Activated CD8-positive, alpha-beta memory T cell treated with anti-CD3 and anti-CD28 coated beads, Interleukin-2, amount 50 U/mL, for 48 hours (primary cell): ENCODE measurements at places on chromosomes 2 and 18.

- no peak for DNase-seq
Observed at GRCh38 chr2:225764346-225764745, 364.8 kb downstream of the NYAP2 start.

- DNase-seq = no peak
Observed at GRCh38 chr2:238243496-238244076, 3.7 kb upstream of the HES6 start.

DNA sequence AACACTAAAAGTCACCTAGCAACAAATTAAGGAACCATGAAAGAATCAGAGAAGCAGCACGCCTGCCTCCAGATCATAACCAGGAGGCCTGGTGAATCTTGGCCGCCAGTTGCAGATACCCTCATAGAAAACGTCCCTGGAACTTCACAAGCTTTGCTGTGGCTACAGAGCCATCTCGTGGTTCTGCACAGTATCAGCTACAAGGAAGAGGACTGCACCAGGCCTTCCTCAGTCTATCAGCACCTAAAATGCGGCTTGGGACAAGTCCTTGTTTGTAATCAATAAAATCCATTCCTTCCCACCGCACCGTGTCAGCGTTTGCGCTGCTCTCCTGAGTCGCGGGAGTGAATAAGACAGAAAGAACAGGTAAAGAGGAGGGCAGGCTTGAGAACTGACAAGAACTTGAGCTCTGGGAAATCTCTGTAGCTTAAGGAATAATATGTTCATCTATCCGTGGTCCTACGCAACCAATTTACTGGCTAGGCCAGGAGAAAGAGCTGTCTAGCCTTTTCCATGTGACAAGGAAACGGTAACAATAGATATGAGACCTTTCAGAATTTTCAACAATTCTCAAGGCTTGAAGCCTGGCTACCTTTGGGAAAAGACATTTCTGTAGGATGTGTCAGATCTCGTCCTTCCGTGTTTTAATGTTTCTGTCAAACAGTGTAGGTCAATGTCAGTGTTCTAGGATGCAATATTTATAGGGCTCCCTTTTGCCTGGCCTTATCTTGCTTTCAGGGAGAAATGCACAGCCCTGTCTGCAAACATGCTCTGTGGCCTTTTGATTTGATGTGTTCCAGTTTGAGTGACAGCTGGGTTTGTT is 128.5 kb upstream of the RAB12 start:
- no peak for DNase-seq

- peak; percentile 81 for DNase-seq
Observed at GRCh38 chr2:227884511-227884947, 13.1 kb downstream of the DAW1 start.

GRCh38 chr2:99600981-99601651 is 111.3 kb upstream of the REV1 start:
- no peak for DNase-seq

DNA sequence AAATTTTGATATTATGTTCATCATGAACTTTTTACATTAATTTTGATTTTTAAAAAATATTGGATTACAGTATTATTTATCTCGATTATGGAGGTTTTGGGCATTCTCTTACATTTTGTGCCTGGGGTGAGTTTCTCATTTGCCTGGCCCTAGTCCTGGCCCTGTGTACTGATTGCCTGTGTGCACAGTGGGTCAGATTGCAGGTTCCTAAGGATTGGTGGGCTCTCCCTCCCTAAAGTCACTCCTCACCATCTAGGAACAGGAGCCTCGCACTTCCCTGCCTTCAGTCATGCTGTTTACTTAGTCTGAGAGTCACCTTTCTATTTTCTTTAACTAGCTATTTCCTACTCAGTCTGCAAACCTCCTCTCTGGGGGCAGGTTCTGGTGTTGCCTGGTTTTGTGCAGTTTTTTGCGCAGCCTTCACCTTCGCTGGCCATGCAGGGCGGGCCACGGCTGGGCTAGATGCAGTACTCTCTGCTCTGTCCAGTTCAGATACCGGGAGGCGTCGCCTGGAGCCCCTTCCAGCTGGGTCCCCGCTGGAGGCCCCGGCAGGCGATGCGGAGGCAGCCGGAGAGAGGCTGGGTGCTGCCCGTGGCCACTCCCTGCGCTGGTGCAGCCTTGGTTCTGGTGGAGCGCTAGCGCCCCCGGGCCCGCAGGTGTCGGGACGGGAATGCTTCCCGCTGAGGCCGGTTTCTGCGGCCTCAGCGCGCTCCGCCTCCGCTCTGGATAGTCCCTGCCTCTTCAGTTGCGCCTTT is 23.3 kb upstream of the MC5R start:
- DNase-seq = peak; percentile 75

DNA sequence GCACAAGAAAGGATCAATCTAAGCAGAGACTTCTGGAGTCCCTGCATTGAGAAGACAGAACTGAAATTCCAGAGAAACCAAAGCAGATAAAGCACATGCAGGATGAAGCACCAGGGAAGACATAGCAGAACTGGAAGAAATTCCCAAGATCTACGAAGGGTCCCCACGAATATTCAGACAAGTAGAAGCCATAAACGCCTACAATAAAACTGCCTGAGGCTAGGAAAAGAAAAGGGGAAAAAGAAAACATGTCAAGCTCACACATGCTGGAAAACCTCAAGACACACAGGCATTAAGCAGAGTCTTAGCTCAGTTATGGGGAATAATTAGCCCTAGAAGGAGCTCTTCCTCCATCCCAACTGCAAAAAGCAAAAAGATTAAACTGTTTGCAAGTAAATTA is 171.2 kb downstream of the NBAS start:
- no peak for DNase-seq

GRCh38 chr2:3463944-3464343 is 55.4 kb downstream of the ADI1 start:
- no peak for DNase-seq

- no peak for DNase-seq
Observed at GRCh38 chr2:145655165-145655765, 1135.3 kb upstream of the ZEB2 start.

DNA sequence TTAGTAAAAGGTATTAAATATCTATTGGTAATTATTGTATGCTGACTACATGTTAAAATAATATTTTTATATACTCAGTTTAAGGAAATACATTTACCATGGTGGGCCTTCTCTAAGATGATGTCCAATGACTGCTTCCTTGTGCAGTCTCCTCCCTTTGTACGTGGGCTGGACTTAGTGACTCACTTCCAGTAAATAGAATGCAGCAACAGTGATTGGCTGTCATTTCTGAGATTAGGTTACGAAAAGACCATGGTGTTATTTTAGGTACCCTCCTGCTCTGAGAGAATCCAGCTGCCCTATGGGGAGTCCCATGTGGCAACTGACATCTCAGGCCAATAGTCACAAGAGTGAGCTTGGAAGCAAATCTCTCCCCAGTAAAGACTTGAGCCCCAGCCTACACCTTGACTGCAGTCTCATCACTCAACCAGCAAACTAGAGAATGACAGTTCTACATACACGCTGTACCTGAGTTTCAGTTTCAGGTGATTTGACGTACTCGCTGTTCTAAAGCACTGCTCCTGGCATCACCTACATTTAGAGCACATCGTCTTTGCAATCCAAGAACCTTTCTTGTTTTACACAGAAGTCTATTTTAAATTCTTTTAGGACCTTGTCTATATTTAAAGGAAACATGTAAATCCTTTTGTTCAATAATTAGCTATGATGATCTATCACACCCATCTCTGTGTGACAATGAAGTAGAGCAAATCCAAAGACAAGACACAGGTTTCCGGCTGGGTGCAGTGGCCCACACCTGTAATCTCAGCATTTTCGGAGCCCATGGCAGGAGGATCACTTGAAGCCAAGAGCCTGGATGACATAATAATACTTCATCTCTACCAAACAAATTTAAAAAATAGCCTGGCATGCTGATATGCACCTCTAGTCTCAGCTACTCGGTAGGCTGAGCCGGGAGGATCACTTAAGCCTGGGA is 87.2 kb downstream of the COBLL1 start:
- DNase-seq = no peak

- no peak for DNase-seq
Observed at GRCh38 chr2:42959234-42960001, 167.0 kb upstream of the HAAO start.

- DNase-seq = no peak
Observed at GRCh38 chr2:120999377-121000097, 263.9 kb downstream of the GLI2 start.

DNA sequence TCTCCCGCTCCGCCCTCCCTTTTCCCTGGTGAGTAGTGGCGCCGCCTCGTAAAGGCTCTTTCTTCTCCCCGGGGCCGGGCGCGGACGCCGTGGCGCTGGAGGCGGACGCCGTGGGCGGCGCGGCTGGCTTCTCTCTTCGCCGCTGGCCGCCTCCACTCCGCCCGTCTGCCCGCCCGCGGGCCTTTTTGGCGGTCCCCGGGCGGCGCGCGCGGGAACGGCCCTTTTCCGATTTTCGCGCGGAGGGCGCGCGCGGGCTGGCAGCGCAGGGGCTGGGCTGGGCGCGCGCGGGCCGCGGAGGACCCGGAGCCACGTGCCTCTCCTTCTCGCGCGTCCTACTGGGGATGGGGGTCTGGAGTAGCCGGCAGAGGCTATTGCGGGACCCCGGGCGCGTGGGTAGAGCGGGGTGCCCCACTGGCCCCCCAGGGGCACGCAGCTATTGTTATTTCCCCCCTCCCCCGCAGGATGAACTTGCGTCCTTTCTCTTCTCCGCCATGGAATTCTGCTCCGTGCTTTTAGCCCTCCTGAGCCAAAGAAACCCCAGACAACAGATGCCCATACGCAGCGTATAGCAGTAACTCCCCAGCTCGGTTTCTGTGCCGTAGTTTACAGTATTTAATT is 472 bp downstream of the SLC20A1 start:
- peak; percentile 82 for DNase-seq

GRCh38 chr2:197131558-197131855 is 179.1 kb downstream of the ANKRD44 start:
- DNase-seq = no peak

DNA sequence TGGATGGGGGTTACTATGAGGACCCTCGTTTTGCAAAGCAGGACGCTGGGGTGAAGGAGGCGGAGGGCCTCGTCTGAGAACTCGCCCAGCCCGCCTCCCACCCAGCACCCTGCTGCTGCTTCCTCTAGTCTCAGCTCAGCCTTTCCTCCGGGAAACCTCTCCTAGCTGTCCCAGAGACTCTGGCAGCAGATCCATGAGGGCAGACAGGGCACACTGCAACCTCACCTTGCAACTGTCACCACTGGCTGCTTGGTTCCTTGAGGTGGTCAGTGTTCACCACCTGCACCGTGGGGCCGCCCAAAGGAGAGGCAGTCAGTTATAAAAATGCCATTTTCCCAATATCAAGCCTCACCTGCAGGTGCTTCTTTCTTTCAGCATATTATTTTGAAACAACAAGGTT is 45.6 kb downstream of the PARD6G start:
- DNase-seq = no peak

DNA sequence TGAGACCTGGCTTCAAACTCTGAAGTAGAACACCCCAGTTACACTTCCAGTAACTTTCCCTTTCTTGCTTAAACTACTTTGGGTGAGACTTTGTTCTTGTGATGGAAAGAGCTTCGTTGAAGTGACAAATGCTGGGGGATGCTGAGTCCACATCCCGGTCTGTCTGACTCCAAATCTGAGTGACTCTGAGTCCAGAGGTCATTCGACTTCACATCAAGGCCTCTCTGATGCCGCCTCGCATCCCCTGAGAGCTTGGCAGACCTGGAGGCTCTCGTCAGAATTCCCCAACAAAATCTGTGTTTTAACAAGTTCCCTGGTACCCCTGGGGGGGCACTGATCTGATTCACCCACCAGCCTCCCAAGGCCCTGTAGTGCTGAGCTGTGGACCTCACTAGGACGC is 31.6 kb upstream of the ROCK2 start:
- DNase-seq = no peak

GRCh38 chr18:24835751-24836150 is 375.3 kb downstream of the HRH4 start:
- DNase-seq = no peak

GRCh38 chr2:179467111-179467510 is 202.5 kb upstream of the SESTD1 start:
- no peak for DNase-seq

- DNase-seq = no peak
Observed at GRCh38 chr2:62811972-62812371, 106.5 kb downstream of the EHBP1 start.

GRCh38 chr18:30455741-30456140 is 586.8 kb downstream of the DSC3 start:
- no peak for DNase-seq

DNA sequence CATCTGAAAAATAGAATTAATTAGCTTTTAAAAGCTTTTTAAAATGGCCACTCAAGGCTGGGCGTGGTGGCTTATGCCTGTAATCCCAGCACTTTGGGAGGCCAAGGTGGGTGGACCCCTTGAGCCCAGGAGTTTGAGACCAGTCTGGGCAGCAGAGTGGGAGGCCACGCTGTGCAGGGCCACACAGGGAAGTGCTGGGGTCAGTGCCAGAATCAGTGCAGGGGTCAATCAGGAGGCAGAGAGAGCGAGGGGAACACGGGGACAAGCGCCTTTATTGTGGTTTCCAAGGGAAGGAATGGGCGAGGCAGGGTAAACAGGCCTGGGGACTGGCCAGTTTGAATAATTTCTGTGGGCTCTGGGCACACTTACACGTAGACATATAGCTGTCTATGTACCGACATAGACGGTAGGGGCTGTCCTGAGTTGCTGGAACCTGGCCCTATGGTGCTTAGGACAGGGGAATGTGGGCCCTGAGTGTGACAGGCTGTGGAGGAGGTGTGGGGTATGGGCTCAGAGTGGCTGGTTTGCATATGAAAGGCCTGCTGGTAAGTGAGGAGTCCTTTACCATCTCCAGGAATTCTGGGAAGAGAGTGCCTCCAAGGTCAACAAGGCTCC is 42.9 kb downstream of the DYSF start:
- DNase-seq = no peak

DNA sequence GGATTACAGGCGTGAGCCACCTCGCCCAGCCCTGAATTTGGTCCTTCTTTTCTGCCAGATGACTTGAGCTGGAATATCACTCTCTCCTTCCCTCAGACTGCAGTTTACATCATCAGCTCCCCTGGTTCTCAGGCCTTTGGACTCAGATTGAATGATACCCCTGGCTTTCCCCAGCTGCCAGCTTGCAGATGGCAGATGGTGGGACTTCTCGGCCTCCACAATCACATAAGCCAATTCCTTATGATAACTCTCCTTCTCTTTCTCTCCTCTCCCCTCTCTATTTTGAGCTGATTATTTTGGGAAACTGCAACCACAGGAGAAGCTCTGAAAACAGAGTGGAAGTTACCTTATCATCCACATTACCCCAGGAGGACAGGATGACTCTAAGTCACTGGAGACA is 33.4 kb upstream of the ATP8B1 start:
- no peak for DNase-seq

- no peak for DNase-seq
Observed at GRCh38 chr2:37623971-37624900, 47.2 kb downstream of the CDC42EP3 start.

DNA sequence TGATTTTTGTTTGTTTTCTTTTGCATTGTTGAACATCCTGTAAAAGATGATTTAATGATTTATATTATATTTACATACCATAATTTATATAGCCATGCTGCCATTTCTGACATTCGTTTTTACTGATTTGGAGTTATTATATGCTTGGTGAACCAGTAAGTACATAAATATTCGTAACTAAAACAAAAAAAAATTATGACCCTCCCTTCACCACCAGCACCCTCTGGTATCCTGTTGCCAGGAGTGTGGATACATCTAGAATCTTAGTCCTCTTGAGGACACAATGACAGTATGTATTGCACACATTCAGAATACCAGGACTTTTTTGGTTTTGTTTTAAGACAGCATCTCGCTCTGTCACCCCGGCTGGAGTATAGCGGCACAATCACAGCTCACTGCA is 43.9 kb upstream of the B3GNT7 start:
- no peak for DNase-seq

GRCh38 chr2:239330836-239331235 is 70.0 kb downstream of the HDAC4 start:
- peak; percentile 22 for DNase-seq

GRCh38 chr2:120255071-120255470 is 2.4 kb downstream of the RALB start:
- no peak for DNase-seq
